ENCODE measurements at places on chromosomes 12 and 14. TPM values are rescaled to one million over a fixed set of nuclear protein-coding genes. Genes with fewer than 3 reads are reported as not detected.

DNA sequence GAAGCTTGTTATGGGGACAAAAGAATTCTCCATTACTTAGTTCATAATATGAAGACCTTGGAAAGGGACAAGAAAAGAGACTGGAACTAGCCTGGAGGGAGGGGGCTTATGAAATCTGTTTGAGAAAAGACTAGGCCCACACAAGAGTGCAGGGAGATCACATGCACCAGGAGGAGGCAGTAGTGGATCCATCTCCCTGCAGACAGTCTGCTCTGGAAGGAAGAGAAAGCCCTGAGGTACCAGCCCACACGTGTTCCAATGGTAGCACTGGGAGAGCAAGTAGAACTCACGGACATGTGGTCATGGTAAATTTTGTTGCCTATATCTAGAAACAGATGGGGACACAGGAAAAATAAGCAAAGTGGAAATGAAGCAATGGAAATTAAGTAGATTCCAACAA is 445.4 kb downstream of the SOX5 start:
- no peak for DNase-seq

DNA sequence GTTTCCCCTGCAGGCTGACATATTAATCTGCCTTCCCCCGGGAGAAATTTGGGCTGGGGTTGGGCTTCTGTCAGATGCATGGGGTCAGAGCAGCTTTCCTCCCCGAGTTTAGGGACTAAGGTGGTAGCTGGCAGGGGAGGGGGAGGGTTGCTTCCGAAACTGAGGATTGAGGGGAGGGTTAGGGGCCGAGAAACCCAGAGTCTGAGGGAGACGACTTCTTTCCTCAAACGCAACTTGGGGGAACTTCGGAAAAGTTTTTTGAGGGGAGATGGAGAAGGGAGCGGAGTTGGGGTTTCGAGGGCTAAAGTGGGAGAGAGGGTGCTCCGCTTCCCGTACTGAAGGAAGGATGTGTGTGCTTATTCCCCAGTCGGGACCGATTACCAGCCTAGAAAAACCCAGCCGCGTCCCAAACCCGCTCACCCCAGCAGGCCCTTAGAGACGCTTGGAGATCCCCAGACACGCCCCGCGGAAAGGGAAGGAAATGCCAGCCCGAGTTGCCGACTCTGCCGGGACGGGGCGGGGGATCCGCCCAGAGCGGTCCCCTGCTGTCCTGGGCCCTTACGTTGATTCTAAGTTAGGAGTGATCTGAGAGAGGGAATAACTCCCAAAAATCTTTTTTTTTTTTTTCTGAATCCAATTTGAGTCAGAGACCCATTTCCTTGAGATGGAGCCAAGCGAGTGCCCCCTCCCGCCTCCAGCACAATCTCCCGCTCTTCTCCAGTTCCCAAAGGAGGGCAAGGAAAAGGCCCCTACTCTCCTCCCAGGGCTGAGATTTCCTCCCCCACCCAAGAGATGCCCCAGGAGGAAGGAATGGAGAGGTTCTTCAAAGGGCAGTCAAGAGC is 61.9 kb downstream of the SMUG1 start:
- DNase-seq, result no peak

DNA sequence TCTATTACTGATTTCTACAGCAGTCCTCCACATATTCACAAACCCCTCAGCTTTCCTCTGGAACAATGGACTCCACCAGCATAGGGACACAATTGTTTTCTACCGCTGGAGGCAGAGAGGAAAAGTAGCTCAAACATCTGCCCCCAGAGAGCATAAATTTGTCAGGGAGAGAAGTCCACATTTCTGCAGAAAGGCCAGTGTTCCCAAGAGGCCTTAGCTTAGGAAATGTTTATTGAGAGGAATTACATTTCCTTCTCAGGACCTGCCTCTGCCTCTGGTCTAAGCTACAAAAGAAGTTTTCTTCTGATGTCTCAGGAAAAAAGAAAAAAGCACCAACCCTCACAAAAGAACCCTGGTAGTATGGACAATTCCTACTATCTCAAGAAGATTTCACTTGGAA is 217.8 kb upstream of the BMP4 start:
- DNase-seq, result no peak

GRCh38 chr12:77878901-77879300 is 48.2 kb downstream of the NAV3 start:
- DNase-seq, result no peak

DNA sequence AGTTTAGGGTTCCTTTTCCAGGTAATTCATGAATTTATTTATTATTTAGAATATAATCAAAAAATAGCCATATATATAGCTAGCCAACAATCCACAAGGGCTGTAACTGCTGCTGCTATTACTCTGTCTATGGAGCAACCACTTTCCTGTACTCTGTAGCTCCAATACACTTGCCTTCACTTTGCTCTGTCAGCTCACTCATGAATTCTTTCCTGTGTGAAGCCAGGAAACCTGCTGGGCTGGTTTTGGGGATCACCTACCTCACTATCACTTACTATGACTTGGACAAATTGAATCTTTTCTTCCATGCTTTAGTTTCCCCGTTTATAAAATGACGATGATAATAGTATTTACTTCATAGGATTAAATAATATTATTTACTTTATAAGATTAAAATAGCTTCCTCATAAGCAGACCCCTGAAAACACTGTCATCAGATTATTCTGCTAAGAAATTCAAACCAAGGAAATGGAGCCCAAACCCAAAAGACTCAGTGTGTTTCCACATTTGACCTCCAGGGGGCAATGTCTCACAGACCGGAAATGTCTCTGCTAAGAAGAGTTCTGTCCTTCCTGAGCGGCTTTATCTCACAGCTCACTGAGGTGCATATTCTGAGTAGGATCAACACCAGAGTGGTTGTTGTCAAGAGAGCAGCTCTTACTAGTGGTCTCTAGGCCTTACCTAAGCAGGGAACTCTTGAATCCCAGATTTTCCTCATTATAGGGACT is 457.1 kb downstream of the DAD1 start:
- no peak for DNase-seq

DNA sequence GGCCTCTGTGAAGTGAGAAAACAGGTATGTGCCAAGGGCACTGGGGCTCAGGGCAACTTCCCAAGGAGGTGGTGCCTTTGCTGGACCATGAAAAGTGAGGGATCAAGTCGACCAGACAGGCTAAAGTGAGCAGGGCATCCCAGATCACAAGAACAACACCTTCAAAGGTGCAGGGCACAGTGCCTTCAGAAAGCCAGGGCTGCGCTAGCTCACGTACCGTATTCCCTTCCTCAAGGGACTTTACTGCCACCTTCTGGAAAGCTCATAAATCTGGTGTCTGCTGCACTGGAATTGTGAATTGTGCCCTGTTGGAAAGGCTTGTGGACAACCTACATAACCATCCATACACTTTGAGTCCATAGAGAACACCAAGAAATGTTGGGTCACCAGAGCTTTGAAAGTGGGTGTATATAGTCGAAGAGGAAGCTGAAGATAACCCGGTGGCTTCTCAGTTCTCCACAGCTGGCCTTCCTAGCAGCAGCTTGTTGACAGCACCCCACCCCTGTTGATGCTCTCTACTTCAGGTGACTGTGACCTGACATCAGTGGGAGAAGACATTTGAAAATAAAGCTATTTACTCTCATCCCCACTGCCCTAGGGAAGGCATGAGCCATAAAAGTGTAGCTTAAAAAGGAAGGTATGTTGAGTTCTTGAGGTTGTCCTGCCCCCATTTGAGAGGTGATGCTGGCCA is 24.5 kb downstream of the FIGNL2 start:
- peak; percentile 51 for DNase-seq

The PTCSC3 gene
- not detected for polyA plus RNA-seq

The TSPAN19 gene
- 0.09 TPM for polyA plus RNA-seq

The LRRC10 gene
- polyA plus RNA-seq, result not detected

The TPH2 gene
- polyA plus RNA-seq, result 0.04 TPM

The GEMIN2 gene
- 12.7 TPM for polyA plus RNA-seq

The ZNF268 gene
- 23.2 TPM for polyA plus RNA-seq
